Fibroblast of skin of left quadriceps (primary cell): ENCODE measurements at places on chromosomes 2 and 18.

DNA sequence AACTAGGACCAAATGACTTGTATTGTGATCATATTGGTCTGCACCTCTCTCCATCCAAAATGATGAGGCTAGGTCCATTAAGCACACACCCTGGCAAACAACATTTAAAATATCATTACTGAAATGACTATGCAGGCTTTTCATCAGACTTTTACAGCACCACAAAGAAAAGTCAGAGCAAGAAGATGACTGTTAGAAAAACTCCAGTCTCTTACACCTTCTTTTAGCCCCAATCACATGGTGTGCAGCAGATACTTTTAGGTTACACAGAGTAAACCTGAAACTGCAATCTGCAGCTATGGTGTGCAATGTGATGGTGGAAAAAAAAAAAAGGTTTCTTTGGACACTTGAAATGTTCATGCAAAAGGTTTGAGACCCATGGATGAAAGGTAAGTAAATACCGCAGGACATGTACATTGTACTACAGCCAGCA lies 5.4 kb upstream of the POLI start:
- DNase-seq = no peak

DNA sequence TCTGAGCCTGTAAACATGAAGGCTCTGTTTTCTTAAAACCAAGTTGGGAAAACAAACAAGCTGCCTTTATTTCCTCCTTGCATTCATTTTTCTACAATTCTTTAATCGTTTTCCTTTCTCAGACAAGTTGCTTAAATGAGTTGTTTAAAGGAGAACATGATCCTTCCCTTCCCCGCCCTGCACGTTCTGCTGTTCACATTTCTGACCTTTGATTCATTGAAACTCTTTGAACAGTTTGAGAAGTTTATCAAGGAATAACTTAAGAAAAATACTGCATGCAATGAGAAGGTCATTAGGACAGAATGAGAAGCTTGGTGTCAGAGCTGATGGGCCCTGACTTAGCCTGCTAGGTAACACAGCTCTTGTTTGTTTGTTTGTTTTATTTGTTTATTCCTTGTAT lies 181.6 kb downstream of the PARD3B start:
- DNase-seq = no peak

DNA sequence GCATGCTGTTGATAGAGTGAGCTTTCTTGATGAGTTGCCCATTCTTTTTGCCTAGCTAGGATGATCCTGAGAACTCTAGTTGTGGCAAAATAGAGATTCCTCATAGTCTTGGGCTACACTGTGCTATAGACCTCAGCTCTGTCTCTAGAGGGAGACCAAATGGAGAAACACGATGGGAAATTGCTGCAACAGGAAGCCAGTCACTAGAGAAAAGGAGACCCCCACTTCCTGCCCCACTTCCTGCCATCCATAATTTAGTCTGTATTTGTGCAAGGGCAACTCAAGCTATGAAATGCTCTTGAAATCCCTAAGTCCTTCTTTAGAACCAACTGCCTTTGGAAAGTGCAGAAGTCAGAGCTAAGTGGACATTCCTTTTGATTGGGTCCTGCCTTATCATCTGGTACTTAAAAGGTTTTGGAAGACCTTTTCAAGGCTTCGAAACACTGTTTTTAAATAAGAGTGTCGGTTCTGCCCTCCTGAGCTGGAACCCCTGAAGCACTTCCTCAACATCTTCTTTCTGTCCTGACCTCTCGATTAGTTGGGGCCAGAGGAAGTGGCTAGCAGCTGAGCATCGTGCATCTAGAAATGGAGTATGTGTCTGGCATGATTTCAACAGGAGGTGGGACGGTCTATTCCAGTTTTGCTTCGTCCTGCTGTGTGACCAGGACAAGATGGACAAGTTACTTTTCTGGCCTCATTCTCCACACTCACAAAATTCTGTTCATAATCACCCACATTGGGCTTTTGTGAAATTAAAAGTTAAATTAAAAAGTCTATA lies 8.6 kb upstream of the KCNE4 start:
- DNase-seq = no peak

- DNase-seq = no peak
Measured at GRCh38 chr2:17311771-17312511, 206.3 kb downstream of the RAD51AP2 start.

DNA sequence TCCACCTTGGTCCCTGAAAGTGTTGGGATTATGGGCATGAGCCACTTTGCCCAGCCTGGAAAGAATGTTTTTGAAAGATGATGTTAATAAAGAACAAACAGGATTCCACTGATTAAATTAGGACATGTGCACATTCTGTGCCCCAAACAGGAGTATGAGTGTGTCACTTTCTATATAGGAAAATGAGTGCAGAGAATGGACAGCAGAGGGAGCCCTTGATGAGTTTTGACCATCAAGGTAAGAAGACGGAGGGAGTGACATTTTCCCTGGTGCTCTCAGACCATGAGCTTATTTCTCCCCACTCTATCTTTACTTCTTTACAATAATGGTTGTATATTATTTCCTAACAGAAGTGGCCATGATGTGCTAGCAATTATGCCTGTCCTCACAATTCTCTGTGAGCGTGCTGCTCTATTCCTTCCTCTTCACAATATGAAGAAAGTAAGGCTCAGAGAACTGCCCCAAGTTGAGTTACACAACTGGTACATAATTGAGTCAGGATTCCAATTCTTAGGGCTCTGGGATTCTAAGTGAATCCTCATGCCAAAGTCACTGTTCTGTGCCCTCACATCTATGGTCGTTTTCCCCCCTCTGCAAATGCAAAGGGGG lies 20.6 kb downstream of the RPL37A start:
- DNase-seq = peak; percentile 65

GRCh38 chr2:69620870-69621269 lies 22.7 kb downstream of the AAK1 start:
- no peak for DNase-seq

DNA sequence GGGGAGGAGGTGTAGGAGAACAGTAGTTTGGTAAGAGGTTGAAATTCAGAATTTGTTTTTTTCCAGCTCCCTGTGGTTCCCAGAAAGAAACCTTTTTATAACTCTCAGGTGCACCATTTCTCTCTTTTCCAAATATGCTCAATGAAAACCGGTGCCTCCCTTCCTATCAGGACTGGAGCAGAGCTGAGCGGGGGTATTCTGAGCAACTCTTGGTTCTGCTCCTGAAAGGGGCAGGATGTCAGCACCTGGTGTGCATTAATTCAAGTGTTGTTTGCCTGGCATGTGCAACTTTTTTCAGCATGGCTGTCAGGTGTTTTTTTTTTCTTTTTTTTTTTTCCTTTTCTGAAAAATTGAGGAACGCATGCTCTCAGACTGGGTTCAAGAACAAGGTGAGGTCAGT lies 74.1 kb downstream of the MAPK4 start:
- no peak for DNase-seq

GRCh38 chr2:73080321-73081131 lies 9.0 kb upstream of the SFXN5 start:
- DNase-seq = no peak

GRCh38 chr2:217396586-217396985 lies 536.7 kb upstream of the TNP1 start:
- DNase-seq = no peak

GRCh38 chr2:96631804-96632435 lies 6.2 kb downstream of the KANSL3 start:
- no peak for DNase-seq

DNA sequence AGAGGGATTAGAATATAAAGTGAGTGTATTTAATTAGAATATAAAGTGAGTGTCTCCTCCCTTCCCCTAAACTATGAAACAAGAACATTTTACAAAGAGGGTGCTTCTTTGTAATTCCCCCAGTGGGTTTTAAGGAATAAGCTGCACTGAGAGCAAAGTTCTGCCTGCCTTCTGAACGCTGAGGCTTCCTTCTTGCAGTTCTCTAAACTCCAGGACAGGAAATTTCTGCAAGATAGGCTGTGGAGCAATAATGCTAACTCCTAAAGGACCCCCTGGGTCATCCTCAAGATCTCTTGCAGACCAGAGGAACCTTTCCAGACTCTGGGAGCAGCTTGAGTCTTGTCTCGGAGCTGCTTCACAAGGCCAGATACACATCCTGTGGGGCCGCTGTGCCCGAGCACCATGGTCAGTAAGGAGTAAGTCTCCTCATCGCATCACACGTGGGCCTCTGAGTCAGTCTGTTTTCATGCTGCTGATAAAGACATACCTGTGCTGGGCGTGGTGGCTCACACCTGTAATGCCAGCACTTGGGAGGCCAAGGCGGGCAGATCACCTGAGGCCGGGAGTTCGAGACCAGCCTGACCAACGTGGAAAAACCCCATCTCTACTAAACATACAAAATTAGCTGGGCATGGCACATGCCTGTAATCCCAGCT lies 87.5 kb upstream of the KCNE4 start:
- no peak for DNase-seq

DNA sequence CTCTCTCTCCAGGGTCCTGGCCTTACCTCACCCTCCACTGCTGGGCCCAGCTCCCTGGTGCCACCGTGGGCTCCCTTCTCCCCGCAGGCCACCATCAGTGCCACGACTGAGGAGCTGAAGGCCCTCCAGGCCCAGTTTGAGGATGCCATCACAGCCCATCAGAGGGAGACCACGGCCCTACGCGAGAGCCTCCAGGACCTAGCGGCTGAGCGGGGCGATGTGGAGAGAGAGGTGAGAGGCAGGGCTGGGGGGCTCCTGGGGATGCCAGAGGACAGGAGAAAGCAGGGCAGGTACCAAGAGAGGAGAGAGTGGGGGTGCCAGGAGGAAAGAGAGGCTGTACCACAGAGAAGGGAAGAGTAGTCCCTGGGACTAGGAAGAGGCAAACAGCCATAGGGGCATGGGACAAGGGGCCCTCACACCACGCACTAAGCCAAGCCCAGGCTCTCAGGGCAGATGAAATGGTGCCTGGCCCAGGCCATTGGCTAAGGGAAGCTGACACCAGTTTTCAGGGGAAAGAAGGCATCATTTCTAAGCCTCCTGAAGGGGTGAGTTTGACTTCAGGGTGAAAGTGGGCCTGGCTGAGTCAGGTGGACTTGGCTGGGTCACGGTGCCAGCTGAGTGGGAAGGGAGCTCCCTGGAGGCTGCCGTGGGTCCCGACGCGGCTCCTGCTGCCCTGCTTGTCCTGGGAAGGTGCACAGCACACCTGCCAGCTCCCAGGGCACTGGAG lies 39.0 kb upstream of the SNED1 start:
- DNase-seq = no peak

GRCh38 chr2:179917272-179917671 lies 55.9 kb upstream of the ZNF385B start:
- peak; percentile 13 for DNase-seq

DNA sequence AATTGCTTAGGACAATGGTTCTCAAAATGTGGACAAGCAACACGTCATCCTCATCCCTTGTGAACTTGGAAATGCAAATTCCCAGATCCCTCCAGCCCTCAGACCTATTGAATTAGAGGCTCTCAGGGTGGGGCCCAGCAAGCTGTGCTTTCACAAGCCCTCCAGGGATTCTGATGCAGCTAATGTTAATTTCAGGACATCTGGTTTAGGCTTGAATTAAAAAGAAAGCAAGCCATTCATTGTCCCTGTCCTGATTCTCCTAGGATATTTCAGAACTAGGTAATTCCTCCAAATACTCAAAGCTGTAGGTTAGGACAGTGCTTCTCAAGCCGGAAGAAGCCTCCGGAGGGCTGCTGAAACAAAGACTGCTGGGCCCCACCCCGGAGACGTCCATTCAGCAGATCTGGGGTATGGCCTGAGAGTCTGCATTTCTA lies 26.0 kb upstream of the GLI2 start:
- DNase-seq = no peak

- DNase-seq = no peak
Measured at GRCh38 chr2:20551260-20551944, 99.5 kb downstream of the HS1BP3 start.
